ENCODE measurements at places on chromosomes 2 and 18.

GRCh38 chr18:74183130-74183529 lies 34.8 kb downstream of the TIMM21 start:
- no peak for DNase-seq

- no peak for DNase-seq
Measured at GRCh38 chr18:78673516-78674321, 305.9 kb upstream of the SALL3 start.

GRCh38 chr2:62374301-62375112 lies 131.5 kb downstream of the TMEM17 start:
- no peak for DNase-seq

GRCh38 chr18:79195716-79196683 lies 126.8 kb downstream of the ATP9B start:
- DNase-seq: no peak

GRCh38 chr2:23388756-23389514 lies 4.0 kb downstream of the KLHL29 start:
- DNase-seq: no peak

DNA sequence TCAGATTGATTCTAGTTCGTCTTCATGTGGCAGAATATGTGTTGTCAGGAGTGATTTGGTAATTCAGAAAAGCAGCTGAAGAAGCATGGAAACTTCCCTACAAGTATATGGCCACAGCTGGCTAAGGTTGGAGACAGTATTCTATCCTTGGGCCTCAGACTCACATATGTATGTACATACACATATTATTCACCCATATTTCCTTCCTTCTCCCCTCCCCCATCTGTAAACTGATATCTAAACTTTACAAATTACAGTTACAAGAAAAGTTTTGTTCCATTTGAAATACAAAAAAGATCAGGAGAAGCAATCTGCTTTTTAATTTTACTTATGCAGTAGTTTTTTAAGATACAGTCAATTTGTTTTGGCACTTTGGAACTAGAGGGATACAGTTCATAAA lies 3.1 kb downstream of the SP3 start:
- no peak for DNase-seq

DNA sequence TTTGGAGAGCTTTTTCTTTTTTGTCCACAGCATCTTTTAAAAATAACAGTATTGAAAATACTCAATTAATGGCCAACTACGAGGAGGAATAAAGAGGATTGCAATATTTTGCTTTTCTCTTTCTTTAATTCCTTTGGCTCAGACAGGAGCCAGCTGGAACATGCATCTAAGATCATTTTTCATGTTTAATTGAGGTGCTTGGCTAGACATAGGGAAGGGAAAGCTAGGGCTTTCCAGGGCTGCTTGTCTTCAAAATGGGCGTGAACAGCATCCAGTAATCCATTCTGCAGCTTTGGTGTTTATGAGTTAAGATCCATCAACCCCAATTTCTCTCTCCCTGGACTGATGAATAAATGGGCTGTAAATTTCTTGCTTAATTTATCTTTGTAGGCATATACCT lies 323.0 kb downstream of the PTPRM start:
- DNase-seq: no peak

- DNase-seq: no peak
Measured at GRCh38 chr2:189379287-189379630, 62.0 kb upstream of the WDR75 start.

DNA sequence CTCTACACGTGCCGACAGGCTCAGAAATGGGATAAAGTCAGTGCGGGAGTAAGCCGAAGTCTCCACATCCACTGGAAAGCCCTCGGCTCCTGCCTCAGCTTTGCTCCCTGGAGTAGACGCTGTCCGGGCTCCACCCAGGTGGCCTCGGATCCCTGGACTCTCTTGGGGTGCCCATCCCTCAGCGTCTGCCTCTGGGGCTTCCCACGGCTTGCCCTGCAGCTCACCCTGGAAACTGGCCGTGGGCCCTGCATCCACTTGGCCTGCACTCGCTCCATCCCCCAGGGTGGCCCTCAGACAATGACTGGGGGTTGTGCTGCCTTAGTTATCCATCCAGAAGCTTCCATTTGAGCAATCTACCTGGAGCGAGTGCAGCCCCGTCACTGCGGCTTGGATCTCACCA lies 36.2 kb upstream of the TAF1B start:
- DNase-seq: no peak

- DNase-seq: no peak
Measured at GRCh38 chr2:32228181-32228580, 36.5 kb downstream of the NLRC4 start.

- no peak for DNase-seq
Measured at GRCh38 chr2:191198271-191198670, 46.9 kb upstream of the MYO1B start.

- DNase-seq: no peak
Measured at GRCh38 chr18:3444954-3445353, 5.0 kb upstream of the TGIF1 start.

GRCh38 chr2:12176623-12177454 lies 430.4 kb downstream of the LPIN1 start:
- no peak for DNase-seq

DNA sequence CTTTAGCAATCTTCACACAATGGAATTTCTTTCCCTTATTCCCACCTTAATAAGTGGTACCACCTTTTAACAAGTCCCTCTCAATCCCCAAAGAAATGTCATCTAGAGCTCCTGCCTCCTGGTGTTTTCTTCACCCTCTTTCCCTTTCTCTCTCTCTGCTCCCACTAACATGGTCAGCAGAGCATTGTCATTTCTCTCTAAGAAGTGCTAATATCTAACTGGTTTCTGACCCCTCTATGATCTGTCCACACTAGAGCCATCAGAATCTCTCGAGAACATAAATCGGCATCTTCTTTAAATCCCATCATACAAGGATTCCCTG lies 161.2 kb upstream of the DTNA start:
- no peak for DNase-seq

DNA sequence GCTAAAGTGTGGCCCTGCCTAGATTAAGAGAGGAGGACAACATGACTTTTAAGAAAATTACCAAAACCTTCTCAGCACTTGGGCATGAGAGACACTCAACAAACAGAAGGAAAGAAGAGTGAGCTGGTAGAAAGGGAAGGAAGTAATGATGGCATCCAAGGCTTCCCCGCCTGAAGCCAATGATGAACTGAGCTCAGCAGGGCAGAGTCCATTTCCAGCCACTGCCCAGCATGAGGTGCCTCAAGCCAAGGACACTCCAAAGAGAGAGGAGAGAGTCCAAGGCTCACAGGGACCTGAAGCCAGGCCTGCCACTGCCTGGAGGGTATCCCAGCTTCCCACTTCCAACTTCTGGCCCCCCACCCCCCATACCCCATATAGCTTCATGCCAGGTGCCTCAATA lies 9.5 kb upstream of the TNS1 start:
- DNase-seq: no peak

DNA sequence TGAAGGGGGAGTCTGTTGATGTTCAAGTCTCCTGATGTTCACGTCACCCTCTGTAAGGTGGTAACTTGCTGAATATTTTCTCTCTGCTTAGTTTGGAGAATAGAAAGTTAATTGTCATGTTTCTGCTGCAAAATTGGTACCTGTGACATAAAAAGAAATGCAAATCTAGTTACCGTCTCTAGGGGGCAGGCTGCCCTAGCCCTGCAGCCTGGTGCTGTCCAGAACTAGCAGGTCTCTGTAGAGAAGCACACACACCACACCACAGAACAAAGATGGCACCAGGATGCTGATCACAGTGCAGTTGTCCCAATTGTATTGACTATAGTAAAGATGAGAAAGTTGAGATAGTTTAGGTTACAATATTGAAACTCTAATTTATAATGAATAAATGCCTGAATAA lies 47.0 kb downstream of the SLC9A4 start:
- DNase-seq: no peak

- no peak for DNase-seq
Measured at GRCh38 chr2:144288438-144288837, 231.5 kb downstream of the ZEB2 start.

DNA sequence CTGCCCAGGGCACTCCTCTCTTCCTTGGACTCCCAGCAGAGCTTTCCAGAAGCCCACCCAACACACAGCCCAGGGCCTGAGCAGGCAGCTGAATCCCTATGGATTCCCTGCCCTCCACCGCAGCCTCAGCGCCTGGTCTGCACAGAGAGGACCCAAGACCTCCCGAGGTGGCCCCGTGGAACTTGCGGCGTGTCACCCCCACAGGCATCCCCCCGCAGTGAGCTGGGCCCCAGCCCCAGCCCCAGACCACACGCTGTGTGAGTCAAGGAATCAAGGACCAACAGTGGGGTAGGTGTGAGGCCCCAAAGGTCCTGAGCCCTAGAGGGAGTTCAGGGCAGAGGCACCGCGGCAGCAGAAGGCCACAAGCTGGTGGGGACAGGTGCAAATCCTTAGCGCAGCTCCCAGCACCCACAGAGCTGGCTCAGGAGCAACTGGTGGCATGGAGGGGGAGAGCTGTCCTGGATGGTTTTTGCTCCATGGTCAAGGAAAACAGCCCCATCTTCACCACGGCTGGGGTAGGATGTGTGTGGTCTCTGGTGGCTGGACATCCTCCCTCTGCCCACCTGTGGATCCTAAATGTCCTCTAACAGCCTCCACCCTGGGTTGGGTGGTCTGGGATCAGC lies 8.5 kb downstream of the HS6ST1 start:
- DNase-seq: peak; percentile 12

- no peak for DNase-seq
Measured at GRCh38 chr2:68294187-68294586, 25.6 kb downstream of the CNRIP1 start.

- DNase-seq: no peak
Measured at GRCh38 chr2:61762292-61762691, 91.6 kb downstream of the FAM161A start.

GRCh38 chr2:66699793-66700676 lies 265.1 kb downstream of the MEIS1 start:
- no peak for DNase-seq

- no peak for DNase-seq
Measured at GRCh38 chr18:42373584-42373983, 418.6 kb downstream of the PIK3C3 start.

DNA sequence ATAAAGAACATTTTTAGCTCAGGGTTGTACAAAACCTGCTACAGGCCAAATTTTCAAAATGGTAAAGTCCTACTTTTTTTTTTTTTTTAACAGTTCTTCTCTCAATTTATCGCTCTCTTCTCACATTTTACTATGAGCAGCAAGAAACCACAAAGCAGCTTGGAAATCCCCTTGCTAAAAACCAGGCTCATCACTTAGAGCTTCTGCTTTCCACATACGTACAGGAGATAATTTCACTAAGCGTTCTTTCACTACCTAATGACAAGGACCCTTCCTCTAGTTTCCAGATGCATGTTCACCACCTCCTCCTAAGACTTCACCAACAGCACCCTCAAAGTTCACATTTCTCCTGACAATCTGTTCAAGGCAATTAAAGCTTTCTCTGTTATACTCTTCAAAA lies 294.9 kb upstream of the CYRIA start:
- no peak for DNase-seq

DNA sequence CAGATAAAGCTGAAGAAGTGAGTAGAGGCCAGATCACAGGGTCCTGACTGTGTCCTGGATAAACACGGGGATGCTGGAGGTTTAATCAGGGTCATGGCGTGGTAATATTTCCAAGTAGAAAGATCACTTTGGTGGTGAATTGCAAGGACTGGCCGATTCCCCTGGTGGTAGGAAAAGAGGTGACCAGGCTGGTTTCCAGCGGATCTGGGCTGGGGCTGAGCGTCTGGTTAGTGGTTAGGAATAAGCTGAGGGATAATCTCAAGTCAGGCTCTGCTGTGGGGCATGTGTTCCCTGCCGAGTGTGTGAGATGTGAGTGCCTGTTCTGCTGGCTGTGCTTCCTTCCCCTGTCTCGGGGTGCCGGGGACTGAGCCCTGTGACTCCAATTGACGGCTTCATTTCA lies 484.0 kb downstream of the TSN start:
- no peak for DNase-seq

- DNase-seq: no peak
Measured at GRCh38 chr2:9710311-9710710, 79.5 kb upstream of the YWHAQ start.

GRCh38 chr2:143259368-143259958 lies 130.2 kb downstream of the ARHGAP15 start:
- peak; percentile 34 for DNase-seq

DNA sequence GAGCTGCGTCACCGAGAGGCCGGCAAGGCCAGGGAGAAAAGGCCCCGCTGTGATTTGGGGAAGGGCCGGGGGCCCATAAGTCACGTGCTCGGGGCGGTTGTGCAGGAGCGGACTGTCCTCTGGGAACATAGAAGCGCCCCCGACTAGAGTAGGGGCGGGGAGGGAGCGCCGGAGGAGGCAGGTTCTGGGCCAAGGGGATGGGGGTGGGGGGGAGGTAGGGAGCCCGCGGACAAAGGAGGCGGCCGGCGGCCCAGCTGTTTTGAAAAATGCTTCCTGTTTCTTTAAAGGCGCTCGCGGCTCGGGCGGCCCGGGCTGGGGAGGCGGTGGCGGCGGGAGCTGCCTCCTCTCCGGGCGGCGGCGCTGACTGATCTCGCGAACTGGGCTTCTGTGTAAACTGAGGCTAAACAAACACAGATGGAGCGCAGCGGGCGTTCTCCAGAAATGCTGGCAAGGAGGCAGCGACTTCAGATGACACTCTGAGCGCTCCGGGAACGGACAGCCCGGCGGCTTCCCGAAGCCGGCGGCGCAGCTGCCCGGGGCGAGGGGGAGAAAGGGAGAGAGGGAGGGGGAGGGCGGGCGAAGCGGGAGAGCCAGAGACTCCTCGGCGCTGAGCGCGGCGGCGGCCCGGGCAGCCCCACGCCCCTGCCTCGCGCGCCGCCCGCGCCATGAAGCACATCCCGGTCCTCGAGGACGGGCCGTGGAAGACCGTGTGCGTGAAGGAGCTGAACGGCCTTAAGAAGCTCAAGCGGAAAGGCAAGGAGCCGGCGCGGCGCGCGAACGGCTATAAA lies at the start of gene ATOH8:
Gene ATOH8, plus strand, starts transcription at position 467 of the 788 bp plus-strand sequence. Its CDS starts 199 bp downstream, at position 666.
- no peak for DNase-seq

DNA sequence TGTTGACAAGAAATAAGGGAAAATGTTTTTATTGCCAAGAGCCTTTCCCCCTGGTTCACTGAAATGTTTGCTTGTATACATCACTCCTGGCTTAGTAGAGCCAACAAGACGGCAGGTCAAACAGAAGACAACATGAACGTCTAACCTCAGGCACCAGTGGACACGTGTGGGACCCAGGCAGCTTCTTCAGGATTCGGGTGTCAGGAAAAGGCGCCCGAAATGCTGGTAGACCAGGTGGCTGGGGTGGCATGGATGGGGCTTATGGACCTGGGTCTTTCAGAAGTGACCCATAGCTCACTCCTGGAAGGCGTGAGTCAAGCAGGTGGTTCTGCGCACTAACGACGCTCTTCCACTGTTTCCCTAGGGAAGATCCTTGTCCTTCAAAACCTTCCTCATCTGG lies 23.3 kb upstream of the NFATC1 start:
- DNase-seq: no peak

DNA sequence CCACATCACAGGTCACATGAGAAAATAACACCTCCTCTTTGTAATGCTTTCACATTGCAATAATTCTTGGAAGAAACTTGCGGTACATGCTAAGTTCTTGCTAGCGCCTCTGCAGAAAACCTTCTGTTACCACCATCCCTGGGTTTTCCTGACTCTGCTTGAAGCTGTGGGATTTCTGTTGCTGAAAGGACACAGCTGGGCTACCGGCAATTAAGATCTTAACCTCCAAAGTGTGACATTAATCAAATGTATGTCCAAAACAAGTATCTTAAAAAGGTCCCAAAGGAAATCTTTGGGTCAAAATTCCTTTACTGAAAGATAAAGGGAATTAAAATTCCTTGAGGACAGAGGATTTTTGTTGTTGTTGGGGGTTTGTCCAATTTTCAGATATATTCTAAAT lies 7.5 kb downstream of the CCBE1 start:
- no peak for DNase-seq
